ENCODE measurements at places on chromosomes 16 and 17.

DNA sequence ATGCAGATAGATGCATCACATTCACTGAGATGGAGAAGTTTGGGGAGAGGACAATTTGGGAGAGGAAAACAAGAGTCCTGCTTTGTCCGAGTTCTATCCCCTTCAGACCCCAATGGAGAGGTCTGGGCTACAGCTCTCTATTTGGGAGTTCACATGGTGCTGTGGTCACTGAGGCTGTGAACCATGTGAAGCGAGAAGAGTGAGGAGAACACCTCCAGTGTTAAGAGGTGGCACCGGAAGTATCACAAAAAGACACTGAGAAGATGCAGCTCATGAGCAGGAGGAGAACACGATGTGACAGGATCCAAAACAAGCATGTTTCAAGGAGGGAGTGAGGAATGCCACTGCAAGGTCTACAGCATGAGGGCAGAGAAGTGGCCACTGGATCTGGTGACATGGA lies 39.7 kb downstream of the PIK3R5 start:
- DNase-seq = no peak

- DNase-seq = no peak
These were observed 128.5 kb downstream of the CA10 start for GRCh38 chr17:52030052-52030451.

GRCh38 chr17:60819447-60820130 lies 141.9 kb downstream of the BCAS3 start:
- no peak for DNase-seq

GRCh38 chr16:73692861-73693260 lies 603.8 kb upstream of the PSMD7 start:
- DNase-seq = no peak

DNA sequence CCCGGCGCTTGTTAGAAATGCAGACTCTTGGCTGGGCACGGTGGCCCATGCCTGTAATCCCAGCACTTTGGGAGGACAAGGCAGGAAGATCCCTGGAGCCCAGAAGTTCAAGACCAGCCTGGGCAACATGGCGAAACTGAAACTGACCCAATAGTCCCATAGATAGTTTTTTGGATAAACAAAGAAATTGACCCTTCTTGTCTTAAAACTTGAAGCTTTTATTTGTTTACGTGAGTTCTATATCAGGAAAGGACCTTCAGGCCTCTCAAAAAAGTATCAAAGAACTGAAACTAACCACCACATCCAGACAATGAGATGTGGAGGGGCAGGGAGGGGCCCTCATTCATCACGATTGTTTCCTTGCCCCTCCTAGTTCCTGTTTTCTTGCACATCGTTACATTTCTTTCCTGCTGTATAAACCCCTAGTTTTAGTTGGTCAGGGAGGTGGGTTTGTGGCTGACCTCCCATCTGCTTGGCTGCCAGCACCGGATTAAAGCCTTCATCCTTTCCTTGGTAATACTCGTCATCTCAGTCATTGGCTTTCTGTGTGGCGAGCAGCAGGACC lies 29.9 kb upstream of the PRM1 start:
- no peak for DNase-seq

DNA sequence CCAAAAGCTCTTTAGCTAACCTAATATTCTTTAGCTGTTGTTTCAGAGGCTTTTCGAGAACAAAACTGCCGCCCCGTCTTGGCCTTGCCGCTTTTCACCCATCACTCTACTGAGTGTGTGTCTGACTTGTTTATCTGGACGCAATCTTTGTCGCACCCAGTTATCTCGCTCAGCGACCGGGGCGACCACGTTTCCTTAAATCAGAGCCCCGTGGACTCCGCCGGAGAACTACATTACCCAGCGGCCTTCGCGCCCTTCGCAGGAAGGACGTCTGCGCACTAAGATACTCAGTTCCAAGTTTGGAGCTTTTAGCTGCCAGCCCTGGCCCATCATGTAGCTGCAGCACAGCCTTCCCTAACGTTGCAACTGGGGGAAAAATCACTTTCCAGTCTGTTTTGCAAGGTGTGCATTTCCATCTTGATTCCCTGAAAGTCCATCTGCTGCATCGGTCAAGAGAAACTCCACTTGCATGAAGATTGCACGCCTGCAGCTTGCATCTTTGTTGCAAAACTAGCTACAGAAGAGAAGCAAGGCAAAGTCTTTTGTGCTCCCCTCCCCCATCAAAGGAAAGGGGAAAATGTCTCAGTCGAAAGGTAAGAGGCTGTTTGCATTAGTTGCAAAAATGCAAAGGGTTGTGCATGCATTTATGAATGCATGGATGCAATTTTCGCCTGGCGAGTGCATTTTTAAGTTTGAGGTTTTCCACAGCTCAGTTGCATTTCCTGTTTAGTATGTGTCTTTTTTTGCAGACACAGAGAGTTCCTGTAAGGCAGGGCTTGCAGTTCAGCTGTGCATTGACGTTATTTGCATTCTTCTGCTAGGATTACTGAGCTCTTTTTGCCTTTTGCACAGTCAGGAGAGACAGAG lies at the start of gene MAP2K6:
MAP2K6 (plus strand) TSS at position 290 of the 867 bp plus-strand sequence; CDS start at position 578, 288 bp downstream.
- peak; percentile 77 for DNase-seq

- DNase-seq = no peak
These were observed 8.7 kb upstream of the MEAK7 start for GRCh38 chr16:84513123-84513522.

DNA sequence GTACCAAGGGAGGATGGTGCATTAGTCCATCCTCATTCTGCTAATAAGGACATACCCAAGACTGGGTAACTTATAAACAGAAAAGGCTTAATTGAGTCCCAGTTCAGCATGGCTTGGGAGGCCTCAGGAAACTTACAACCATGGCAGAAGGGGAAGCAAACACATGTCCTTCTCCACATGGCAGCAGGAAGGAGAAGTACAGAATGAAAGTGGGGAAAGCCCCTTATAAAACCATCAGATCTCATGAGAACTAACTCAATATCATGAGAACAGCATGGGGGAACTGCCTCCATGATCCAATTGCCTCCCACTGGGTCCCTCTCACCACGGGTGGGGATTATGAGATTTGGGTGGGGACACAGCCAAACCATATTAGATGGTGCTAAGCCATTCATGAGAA lies 84.5 kb downstream of the SEC14L1 start:
- no peak for DNase-seq

GRCh38 chr17:45951941-45952340 lies 47.1 kb upstream of the STH start:
- DNase-seq = no peak

GRCh38 chr17:28812748-28813377 lies 29.7 kb downstream of the FAM222B start:
- DNase-seq = peak; percentile 52

DNA sequence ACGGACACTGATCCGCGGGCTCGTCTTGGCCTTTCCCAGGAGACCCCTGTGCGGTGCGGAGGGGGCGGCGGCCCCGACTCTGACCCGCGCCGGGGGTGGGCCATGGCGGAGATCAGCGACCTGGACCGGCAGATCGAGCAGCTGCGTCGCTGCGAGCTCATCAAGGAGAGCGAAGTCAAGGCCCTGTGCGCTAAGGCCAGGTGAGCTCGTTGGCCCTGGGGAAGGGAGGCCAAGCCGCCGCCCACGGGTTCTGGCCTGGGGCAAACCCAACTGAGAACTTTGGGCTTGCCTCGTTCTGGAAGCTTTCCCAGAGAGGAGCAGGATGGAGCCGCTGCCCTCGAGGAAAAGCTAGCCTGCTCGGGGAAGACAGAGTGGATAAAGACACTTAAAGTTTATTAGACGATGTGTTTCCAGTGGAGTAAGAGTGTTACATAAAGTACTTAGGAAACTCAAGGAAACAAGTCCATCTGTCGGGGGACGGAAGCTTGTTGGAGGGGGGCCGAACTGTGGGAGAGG lies 540 bp downstream of the PPP4C start:
- DNase-seq = no peak

- DNase-seq = no peak
These were observed 106.3 kb downstream of the HS3ST4 start for GRCh38 chr16:25798065-25798464.

GRCh38 chr16:10356870-10357842 lies 28.7 kb upstream of the ATF7IP2 start:
- no peak for DNase-seq

DNA sequence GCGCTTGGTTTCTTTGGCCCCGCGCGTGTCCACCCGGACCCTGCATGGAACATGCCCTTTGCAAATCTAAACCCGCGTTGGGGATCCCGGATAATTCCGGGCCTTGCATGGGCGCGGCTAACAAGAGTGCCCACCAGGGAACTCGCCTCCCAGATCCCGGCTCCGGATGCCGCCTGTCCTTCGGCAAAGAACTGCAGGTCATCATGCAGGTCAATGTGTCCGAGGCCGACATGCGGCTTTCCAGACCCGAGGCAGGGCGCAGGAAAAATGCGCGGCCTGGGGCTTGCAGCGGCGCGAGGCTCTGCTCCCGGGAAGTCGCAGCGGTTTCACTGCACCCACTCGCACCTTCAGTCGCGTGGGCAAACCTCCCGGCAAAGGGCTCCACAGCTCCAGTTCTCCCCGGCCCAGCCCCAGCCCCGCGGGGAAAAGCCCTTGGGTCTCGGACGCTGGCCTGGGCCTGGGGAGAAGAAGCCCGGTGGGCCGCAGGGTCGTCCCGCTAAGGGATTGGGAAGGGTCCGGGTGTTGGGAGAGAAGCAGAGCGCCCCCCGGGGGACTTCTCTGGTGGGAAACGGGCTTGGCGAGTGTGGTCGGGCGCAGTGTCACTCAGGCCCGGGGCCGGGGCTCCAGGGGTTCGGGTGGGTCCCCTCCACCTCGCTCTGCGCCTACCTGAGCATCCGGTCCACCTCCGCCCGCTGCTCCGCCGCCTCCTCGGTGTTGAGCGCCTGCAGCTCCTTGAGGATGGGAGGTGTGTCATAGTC lies 805 bp downstream of the HNF1B start:
- DNase-seq = no peak

- DNase-seq = no peak
These were observed 50.3 kb downstream of the SCNN1G start for GRCh38 chr16:23232806-23233205.

DNA sequence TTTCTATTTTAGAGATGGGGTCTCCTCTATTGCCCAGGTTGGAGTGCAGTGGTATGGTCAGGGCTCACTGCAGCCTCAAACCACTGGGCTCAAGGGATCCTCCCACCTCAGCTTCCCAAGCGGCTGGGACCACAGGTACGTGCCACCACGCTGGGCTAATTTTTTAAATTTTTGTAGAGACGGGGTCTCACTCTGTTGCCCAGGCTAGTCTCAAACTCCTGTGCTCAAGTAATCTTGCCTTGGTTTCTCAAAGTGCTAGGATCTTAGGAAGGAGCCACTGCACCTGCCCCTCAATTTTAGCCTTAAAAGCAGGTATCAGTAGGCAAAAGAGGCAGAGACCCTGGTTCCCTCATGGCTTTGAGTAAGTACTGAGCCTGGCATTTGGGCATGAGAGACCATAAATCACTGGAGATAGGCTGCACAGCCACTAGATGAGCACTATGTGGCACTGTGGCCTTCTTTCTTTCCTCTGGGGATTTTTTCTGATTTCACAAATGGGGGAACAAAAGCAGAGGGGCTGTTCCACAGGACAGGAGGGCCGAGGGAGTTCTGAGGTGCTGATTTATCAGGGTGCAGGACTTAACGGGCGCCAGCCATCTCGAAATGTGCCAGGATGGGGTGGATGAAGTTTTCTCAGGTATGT lies 82.2 kb downstream of the PLXDC1 start:
- DNase-seq = peak; percentile 71

DNA sequence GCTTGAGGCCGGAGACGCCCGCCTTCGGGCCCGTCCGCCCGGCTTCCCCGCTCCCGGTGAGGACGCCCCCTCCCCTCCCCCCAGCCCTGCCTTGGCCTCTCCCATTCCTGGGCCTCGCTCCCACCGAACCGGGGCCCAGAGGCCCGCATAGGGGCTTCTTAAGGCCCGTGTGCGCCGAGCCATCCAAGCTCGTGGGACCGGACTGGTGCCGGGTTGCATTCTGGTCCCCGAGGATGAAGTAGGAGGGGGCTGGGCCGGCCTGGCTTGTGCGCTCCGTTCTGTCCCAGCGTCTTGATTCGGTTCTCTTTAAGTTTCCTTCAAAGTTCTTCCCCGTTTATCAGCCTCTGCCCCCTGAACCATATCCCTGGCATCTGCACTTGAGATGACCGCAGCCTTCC lies 488 bp downstream of the SENP3 start:
- peak; percentile 54 for DNase-seq

GRCh38 chr16:66977341-66978113 lies 10.9 kb upstream of the CES4A start:
- peak; percentile 88 for DNase-seq

DNA sequence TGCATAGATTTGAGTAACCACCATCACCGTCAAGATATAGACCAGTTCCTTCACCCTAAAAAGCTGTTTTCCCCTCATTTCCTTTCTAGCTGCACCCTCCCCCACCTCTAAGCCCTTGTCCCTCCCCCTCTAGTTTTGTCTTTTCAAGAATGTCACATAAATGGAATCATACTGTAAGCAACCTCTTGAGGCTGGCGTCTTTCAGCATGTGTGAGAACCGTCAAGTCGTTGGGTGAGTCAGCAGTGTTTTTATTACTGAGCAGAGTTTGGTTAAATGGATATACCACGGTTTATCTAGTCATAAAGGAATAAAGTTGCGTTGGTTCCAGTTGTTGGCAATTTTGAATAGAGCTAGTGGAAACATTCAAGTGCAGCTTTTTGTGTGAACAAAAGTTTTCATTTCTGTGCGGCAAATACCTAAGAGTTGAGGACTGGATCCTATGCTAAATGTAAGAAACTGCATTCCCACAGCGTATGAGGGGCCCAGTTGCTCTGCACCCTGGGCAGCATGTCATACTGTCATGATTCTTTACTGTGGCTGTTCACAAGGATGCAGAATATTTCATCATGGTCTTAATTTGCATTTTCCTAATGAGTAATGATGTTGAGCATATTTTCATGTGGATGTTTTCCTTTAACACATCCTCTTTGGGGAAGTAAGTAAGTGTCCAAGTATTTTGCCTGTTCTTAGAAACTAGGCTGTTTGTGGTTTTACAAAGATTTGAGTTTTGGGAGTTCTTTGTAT lies 264.3 kb downstream of the CPPED1 start:
- peak; percentile 31 for DNase-seq

DNA sequence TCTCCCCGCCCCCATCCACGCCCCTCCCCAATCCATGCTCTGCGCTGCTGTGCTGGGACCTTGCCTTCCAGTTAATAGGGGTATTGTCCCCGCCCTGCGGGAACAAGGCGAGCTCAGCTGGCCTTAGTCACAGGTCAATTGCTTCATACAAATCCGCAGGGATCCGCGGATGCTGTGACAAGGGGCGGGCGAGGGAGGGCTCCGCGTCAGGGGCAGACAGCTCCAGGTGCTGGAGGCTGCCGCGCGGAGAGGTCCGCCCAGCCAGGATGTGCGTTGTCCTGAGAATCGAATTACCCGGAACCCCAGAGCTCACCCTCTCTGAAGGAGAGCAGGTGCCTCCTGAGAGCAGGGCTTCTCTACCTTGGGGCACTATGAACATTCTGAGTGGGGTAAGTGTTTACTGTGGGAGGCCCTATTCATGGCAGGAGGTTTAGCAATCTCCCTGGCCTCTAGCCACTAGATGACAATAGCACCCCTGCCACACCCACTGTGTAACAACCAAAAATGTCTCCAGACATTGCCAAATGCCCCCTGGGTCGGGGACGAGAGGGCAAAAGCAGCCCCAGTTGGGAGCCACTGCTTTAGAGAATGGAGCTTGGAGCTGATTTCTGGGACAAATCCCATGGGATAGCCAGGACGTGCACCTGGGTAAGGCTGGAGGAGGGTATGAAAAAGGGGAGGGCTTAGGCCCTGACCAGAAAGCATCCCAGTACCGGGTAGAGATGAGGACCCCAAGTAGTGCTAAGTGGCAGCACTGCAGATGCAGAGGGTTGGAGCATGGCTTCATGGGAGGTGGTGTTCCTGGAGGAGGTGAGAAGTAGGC lies 138.2 kb downstream of the CYLD start:
- DNase-seq = no peak

GRCh38 chr17:73132085-73132492 lies 32.7 kb upstream of the SSTR2 start:
- DNase-seq = no peak

GRCh38 chr16:1946495-1947368 lies 3.7 kb upstream of the MSRB1 start:
- no peak for DNase-seq

Measured in AG08396 (cell line).